Muscle of leg (tissue), 16 donors: ENCODE measurements at places on chromosomes 13 and 19. TPM values are rescaled to one million over a fixed set of nuclear protein-coding genes. Genes with fewer than 3 reads are reported as not detected.

- no peaks in the 10 kb centered on the region for H3K27me3 ChIP-seq
- peak; percentile 16 for DNase-seq
- no peaks in the 10 kb centered on the region for H3K36me3 ChIP-seq
Measured at GRCh38 chr13:78326633-78327032, 276.7 kb downstream of the POU4F1 start.

DNA sequence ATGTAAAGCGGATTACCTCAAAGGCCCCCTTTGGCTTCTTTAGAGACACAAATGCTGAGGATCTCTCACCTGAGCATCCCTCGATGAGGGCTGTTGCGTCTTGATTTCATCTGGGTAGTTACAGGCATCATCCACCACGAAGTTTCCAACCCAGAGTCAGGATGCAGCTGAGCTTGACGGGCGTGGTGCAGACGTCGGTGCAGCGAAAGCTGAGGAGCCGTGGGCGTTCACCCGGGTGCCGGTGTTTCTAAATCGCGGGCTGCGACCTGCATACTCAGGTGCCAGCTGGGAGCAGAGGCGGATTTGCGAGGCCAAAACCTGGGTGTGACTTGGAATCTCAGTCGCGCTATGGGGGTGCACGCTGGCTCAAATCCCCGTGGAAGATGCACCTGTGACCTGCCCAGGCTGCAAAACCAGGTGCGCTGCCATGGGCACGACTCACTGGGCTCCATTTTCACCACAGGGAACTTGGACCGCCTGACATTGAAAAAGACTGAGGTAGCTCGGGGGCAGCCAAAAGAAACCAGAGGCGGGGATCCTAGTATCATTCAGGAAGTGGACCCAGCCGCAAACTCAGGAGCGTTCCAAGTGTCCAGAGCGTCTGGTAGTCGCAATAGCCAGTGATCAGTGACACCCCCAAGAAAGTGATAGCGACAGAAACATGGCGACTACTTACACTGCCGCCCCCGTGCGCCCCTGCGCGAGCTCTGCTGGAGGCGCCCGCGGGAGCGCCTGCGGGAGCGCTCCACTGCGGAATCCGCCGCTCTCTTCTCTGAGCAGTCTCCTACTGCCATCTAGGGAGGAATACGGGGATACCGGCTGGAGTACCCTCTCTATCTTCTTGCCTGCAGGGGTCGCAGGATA is 36.4 kb upstream of the IGFL4 start:
- H3K36me3 ChIP-seq = no peaks in the 10 kb centered on the region
- peaks cover 10% of the 10 kb centered on the region for H3K4me1 ChIP-seq
- H3K27ac ChIP-seq = peak overlapping the region; percentile 45
- peak overlapping the region; percentile 46 for H3K4me3 ChIP-seq
- peak; percentile 68 for DNase-seq
- H3K27me3 ChIP-seq = peaks cover 46% of the 10 kb centered on the region

The SULT2A1 gene
- not detected for total RNA-seq

DNA sequence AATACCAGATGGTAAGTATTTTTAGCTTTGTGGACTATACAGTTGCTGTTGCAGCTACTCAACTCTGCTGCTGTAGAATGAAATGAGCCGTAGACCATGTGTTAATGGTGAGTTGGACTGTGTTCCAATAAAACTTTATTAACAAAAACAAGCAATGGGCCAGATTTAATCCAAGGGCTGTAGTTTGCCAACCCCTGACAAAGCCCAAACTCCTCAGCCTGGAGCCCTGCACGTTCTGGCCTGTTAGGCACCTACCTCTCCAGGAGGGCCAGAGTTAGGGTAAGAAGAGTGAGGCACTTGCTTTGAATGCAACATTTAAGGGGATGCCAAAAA is 36.7 kb upstream of the CD33 start:
- DNase-seq = no peak
- no peak overlapping the region for H3K4me3 ChIP-seq
- H3K27me3 ChIP-seq = peaks cover 3% of the 10 kb centered on the region
- no peak overlapping the region for H3K27ac ChIP-seq

DNA sequence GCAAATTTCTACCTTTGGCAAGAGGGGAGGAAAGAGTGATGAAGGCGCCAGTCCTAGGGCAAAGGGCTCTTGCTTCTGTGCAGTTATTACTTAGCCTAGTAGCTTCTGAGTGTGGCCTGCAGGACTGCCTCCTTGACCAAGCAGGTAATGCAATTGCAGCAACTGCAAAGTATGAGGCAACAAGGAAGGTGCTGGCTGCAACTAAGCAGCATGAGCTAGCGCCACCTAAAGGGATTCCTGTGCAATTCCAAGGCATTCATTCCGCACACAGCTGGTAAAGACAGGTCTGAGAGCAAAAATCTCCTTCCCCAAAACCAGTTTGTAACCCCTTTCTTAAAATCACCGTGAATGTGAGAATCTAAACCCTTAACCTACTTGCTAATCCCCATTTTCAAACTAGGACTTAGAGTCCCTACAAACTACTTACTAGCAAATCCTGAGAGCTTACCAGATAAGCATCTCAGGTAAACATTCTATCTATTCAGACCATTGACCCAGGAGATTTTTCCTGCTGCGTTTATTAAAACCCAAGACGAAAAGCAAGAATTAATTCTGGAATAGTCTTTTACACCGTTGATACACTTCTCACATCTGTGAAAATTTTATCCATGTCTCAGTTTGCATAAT is 62.9 kb downstream of the DCT start:
- peaks cover 4% of the 10 kb centered on the region for H3K4me1 ChIP-seq
- peaks cover 3% of the 10 kb centered on the region for H3K27me3 ChIP-seq
- H3K27ac ChIP-seq = no peak overlapping the region
- H3K36me3 ChIP-seq = no peaks in the 10 kb centered on the region
- no peak overlapping the region for H3K4me3 ChIP-seq

The LAIR2 gene
- not detected for total RNA-seq

DNA sequence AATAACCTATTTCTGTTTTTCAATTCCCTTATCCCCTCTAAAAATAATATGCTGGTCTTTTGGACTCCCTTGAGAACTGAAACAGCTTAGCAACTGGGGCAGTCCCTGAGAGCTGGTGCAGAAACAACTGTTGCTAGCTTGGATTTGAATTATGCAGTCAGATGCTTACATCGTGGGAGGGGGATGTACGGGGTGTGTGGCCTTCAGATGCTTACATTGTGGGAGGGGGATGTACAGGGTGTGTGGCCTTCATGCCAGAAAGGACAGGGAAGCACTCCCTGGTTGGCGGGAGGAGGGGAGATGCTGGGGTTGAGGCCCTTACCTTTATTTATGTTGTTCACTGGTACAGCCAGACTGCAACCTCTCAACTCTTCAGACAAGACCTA is 25.6 kb downstream of the LRCH1 start:
- H3K4me1 ChIP-seq = peaks cover 36% of the 10 kb centered on the region
- H3K27ac ChIP-seq = peak overlapping the region; percentile 40
- H3K4me3 ChIP-seq = no peak overlapping the region
- DNase-seq = peak; percentile 48

DNA sequence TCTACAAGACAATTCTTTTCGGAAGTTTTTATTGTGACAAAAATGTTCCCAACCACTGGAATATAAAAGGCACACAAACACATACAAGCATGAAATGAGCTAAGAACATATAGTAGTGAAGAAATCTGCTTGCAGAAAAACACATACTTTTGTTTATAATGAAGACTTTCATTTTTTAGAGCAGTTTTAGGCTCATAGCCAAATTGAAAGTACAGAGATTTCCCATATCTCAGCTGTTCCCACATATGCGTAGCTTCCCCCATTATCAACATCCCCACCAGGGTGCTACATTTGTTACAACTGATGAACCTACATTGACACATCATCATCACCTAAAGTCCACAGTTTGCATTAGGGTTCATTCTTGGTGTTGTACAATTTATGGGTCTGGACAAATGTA is 249.4 kb downstream of the KCTD12 start:
- peak overlapping the region; percentile 91 for H3K27ac ChIP-seq
- no peaks in the 10 kb centered on the region for H3K27me3 ChIP-seq
- no peak overlapping the region for H3K4me3 ChIP-seq

- peak; percentile 35 for DNase-seq
- H3K4me3 ChIP-seq = no peak overlapping the region
- no peaks in the 10 kb centered on the region for H3K36me3 ChIP-seq
- H3K4me1 ChIP-seq = peaks cover 26% of the 10 kb centered on the region
- no peak overlapping the region for H3K27ac ChIP-seq
Measured at GRCh38 chr13:23460309-23460708, 26.8 kb upstream of the SACS start.

GRCh38 chr13:40706439-40706838 is 40.0 kb upstream of the FOXO1 start:
- no peaks in the 10 kb centered on the region for H3K27me3 ChIP-seq
- H3K4me1 ChIP-seq = no peaks in the 10 kb centered on the region
- no peaks in the 10 kb centered on the region for H3K36me3 ChIP-seq
- DNase-seq = no peak
- no peak overlapping the region for H3K27ac ChIP-seq

GRCh38 chr13:64869539-64869938 is 2360.6 kb downstream of the PCDH9 start:
- no peak overlapping the region for H3K27ac ChIP-seq
- DNase-seq = no peak
- no peak overlapping the region for H3K4me3 ChIP-seq
- no peaks in the 10 kb centered on the region for H3K27me3 ChIP-seq
- no peaks in the 10 kb centered on the region for H3K36me3 ChIP-seq

GRCh38 chr13:49403996-49404702 is 39.7 kb downstream of the CAB39L start:
- H3K4me1 ChIP-seq = no peaks in the 10 kb centered on the region
- DNase-seq = no peak
- H3K36me3 ChIP-seq = no peaks in the 10 kb centered on the region
- no peaks in the 10 kb centered on the region for H3K27me3 ChIP-seq
- H3K27ac ChIP-seq = no peak overlapping the region
- no peak overlapping the region for H3K4me3 ChIP-seq

- no peak overlapping the region for H3K27ac ChIP-seq
- no peak for DNase-seq
- H3K4me3 ChIP-seq = no peak overlapping the region
- H3K4me1 ChIP-seq = peaks cover 4% of the 10 kb centered on the region
Measured at GRCh38 chr19:21856773-21857514, 21.0 kb upstream of the ZNF43 start.

- H3K27me3 ChIP-seq = no peaks in the 10 kb centered on the region
- no peak overlapping the region for H3K27ac ChIP-seq
- peaks cover 14% of the 10 kb centered on the region for H3K4me1 ChIP-seq
- no peak for DNase-seq
Measured at GRCh38 chr19:1394252-1395193, 6.8 kb downstream of the GAMT start.

GRCh38 chr13:111388851-111389500 is 68.5 kb downstream of the TEX29 start:
- H3K27ac ChIP-seq = no peak overlapping the region
- no peak for DNase-seq
- no peak overlapping the region for H3K4me3 ChIP-seq
- H3K27me3 ChIP-seq = peaks cover 7% of the 10 kb centered on the region

The TMEM59L gene
- total RNA-seq = 3.9 TPM

- H3K4me3 ChIP-seq = no peak overlapping the region
- no peak overlapping the region for H3K27ac ChIP-seq
- H3K36me3 ChIP-seq = no peaks in the 10 kb centered on the region
- H3K27me3 ChIP-seq = peaks cover 2% of the 10 kb centered on the region
Measured at GRCh38 chr13:30796631-30797601, 61.6 kb downstream of the ALOX5AP start.

The NANOS3 gene
- 2.6 TPM for total RNA-seq

The IL27RA gene
- 3.4 TPM for total RNA-seq

DNA sequence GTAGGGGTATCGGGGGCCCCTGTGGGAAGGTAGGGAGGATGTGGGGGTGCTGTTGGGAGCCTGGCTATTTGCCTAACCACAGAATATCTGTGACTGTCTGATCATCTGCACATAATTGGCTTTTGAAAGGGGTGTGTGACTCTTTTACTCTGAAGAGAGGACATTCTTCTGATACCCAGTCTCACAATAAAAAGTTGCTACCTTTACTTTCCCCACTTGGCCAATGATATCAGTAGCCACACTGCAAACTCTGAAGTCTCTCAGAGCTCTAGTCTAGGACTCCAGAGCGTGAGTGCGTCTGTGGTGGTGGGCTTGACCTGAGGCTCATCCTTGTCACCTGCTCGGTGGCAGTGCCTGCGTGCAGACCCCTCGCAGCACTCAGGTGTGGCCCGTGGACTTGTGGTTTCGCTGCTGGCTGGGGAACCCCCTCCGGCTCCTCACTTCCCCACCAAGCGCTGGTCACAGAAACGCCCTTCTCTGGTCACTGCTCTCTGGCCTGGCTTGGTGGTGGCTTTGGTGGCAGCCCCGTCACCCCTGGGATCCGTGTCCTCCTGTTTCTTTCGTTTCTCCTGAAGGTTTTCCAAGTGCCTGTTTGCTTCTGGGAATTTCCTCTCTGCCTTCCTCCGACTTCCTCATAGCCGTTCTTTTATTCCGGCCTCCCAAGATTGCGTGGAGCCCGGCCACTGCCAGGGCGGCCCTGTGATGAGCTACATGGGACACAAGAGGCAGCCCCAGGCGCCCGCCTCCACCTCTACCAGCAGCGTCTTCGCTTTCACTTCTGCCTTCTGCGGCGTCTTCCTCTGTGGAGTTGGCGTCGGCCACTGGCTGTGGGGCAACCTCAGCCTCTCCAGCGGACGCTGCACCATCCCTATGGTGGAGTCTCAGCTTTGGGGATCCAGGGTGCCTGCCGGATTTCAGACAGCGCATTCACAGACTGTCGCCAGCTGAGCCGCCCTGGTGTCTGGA is 78.0 kb downstream of the ATP11A start:
- peak; percentile 56 for DNase-seq
- H3K4me1 ChIP-seq = peaks cover 21% of the 10 kb centered on the region
- no peaks in the 10 kb centered on the region for H3K27me3 ChIP-seq
- no peak overlapping the region for H3K27ac ChIP-seq

DNA sequence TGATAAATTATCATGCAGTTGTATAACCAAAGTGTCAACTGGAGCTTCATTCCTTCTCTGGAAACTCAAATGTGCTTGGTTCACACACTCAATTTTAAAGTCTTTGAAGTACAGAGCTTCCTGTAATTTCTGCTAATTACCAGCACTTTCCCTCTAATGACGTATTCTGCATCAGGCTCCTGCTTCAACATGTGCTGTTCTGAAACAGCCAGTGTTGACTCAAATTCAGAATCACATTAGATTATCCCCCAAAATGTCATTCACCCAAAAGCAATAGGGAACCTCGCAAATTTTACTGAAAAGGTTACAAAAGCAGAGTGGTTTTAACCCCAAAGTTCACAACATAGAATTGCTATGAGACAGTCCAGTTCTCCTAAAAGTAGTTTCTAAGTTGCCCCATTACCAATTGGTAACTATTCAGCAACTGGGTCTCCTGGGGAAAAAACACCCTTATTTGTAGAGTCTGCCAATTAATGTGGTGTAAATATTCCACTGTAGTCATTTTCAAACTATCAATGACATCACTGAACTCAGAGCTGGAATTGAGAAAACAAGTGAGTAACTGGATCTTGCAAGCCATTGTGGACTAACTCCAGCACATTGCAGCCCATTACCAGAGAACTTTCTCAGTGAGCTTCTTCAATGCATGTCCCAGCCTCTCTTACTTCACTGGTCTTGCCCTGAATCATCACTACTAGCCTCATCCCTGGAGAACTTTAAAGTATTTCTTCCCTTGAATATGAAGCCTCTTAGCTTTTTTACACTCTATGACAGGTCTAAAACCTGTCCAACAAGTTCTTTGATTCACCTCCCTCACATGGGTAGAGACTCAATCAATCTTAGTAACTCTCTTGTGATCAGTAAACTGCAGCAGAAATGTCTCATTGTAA is 955.4 kb downstream of the EFNB2 start:
- H3K4me3 ChIP-seq = no peak overlapping the region
- no peak for DNase-seq
- H3K27ac ChIP-seq = no peak overlapping the region

- DNase-seq = peak; percentile 84
- H3K4me1 ChIP-seq = peaks cover 8% of the 10 kb centered on the region
- no peaks in the 10 kb centered on the region for H3K36me3 ChIP-seq
- H3K27ac ChIP-seq = no peak within 1 kb of the TSS
Measured at GRCh38 chr19:50567882-50568727, at the start of gene LRRC4B. LRRC4B (minus strand) TSS chr19:50568435; CDS start chr19:50548838, 19,597 bp downstream.
